ENCODE measurements at places on chromosomes 5 and 9. TPM values are rescaled to one million over a fixed set of nuclear protein-coding genes. Genes with fewer than 3 reads are reported as not detected.

DNA sequence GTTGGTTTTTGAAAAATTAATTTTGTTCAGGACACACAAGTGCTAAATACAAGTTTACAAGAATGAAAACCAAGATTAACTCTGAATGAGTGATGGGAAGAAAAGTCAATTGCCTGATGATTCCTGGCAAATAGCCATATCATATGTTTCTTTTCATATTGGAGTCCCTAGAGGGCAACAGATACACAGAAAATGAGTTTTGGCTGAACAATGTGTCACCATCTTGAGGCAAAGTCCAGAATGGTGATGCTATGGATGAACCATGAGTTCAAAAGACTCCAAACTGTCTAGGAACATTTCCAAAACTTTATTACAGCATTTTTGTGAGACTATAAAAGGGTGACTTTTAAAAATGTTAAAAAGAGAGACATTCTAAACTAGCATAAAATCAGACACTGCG lies 382.9 kb downstream of the TMEM161B start:
- no peak for DNase-seq

- DNase-seq: no peak
These were observed 1033.5 kb downstream of the EFNA5 start for GRCh38 chr5:106637275-106637674.

Gene NNT
- polyA plus RNA-seq: 118 TPM

- no peak for DNase-seq
These were observed 22.8 kb downstream of the RNF44 start for GRCh38 chr5:176514244-176514950.

Gene LCN2
- polyA plus RNA-seq: 0.56 TPM

Gene MCTP1
- 6.6 TPM for polyA plus RNA-seq

Gene MLANA
- 1.00 TPM for polyA plus RNA-seq

GRCh38 chr9:71683598-71684235 lies 84.6 kb downstream of the CEMIP2 start:
- DNase-seq: no peak

DNA sequence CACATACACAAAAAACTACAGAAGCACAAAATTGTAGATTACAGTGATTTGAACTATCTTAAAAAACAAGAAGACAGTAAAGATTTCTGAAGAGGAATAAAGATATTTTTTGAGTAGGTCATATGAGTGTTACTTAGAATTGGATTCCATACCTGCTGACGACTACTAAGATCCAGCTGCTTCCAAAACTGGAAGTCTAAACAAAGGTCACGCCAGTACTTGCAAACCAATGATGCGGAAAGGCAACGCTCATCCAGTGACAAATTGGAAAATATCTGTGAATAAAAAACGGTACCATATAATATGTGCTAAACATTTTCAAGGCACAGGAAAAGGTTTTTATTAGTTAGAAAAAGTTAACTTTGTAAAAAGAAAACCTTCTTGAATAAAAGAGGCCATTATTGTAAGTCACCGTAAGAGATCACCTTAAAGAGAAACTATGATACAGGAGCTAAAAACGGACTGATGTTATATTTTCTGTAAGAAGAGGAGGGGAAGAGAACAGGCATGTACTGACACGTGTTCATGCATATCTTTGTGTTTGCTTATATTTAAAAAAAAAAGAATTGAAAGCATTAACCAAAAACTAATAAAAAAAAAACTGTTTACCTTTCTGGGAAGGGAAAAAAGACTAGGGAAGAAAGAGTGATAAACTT lies 14.1 kb downstream of the FBXL17 start:
- DNase-seq: no peak

- no peak for DNase-seq
These were observed 47.0 kb upstream of the MYO10 start for GRCh38 chr5:16983022-16983639.

Gene SCGB3A1
- 2.4 TPM for polyA plus RNA-seq

Gene CDH18
- 1.0 TPM for polyA plus RNA-seq

Gene CSF1R
- 15.5 TPM for polyA plus RNA-seq

Gene IL33
- polyA plus RNA-seq: 11.9 TPM

Gene SOX30
- polyA plus RNA-seq: 0.48 TPM

DNA sequence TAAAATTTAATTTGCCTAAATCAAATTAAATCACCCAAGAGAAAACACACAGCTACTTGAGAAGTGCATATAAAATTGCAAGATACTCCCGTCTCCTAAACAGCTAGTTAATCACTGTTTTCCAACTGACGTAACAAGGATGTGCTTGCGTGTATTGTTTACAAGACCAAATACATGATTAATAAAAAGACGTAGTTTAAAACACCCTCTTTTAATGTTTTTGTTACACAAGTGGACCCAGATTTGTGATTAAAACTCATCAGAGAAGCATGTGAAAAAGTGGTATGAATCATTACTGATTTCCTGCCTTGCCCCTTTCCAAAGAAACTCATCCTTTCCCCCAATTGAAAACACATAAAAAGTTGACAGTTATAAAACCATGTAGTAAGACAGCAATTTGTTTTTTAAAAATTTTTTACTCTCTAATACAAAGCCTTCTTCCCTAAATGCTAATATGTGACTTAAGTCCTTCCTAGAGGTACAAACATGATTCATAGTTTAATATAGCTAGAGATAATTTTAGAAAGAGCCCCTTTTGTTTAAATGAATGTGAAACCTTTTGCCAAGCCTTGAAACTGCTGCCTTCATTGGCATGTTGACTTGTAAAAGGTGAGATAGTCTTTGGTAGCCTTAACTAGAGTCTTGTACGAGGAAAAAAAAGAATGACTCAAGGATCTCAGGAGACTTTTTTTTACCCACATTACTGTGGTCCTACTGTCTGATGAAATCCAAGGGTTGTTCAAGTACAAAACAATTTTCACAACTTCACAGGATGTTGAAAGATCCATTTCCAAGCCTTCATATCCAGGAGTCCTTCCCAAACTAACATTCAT lies 61.4 kb upstream of the FST start:
- DNase-seq: no peak

DNA sequence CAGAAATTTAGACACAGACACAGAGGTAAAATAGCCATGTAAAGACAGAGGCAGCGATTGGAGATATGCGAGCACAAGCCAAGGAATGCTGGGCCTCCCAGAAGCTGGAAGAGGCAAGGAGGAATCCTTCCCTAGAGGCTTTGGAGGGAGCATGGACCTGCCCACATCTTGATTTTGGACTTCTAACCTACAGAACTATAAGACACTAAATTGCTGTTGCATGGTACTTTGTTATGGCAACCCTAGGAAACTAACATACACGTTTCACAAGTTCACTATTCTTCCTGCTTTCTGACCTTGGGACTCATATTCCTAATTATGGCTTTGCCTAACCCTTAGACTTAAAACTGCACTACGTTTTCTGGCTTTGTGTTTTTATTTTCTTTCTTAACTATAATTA lies 4.6 kb upstream of the LURAP1L start:
- no peak for DNase-seq

- no peak for DNase-seq
These were observed 294.6 kb downstream of the SEC61B start for GRCh38 chr9:99516657-99517049.

GRCh38 chr9:113738496-113738892 lies 137.6 kb upstream of the ZNF618 start:
- DNase-seq: no peak

DNA sequence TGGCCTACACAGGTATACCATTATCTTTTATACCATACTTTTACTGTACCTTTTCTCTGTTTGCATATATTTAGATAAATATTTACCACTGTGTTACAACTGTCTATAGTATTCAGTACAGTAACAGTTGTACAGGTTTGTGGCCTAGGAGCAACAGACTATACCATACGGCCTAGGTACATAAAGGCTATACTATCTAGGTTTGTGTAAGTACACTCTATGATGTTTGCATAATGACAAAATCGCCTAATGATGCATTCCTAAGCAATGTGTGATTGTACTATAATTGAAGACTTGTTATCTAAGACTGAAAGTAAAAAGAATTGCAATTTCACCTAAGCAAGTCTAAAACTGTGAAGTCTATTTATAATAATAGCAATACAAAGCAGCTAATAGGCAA lies 3.9 kb downstream of the C9orf72 start:
- no peak for DNase-seq
